ENCODE measurements at places on chromosomes 3 and 15.
A peak's percentile ranks its signal among the peaks of the same experiment; 100 is the strongest.

GRCh38 chr15:91109885-91110284 is 9.8 kb downstream of the SV2B start:
- DNase-seq: no peak

DNA sequence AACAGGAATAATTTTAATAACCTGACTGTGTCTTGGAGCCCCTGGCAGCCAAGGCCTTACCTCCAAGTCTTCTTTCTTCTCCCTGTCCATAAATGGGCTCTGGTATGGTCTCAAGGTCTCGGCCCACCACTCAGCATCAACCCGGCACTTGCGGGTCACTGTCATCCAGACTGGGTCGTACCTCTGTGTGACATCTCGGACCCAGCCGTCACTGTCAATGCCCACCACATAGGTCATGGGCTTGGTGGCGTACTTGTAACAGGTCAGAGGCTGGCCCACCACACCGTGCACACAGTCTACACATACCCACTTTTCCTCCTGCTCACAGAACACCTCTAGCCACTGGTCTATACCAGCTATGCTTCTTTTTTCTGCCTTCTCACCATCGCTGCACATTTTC is 20.4 kb downstream of the XPC start:
- DNase-seq: no peak

DNA sequence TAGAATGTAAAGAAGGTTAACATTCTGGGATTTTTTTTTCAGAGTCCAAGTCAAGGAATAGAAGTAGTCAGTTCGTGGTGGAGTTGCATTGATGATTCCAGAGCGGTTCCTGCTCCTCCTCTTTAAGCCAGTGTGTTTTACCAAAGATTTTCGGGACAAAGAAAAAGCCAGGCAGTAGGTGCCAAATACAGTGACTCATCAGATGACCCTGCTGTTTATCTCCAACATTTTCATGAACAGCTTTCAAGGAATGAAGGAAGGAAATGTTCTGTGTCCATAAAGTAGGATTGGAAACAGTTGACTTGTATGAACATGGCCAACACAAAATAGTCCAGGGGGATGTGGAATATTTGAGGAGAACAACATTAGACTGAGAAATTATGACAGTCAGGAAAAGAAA is 142.4 kb upstream of the TMC3 start:
- peak; percentile 58 for DNase-seq

DNA sequence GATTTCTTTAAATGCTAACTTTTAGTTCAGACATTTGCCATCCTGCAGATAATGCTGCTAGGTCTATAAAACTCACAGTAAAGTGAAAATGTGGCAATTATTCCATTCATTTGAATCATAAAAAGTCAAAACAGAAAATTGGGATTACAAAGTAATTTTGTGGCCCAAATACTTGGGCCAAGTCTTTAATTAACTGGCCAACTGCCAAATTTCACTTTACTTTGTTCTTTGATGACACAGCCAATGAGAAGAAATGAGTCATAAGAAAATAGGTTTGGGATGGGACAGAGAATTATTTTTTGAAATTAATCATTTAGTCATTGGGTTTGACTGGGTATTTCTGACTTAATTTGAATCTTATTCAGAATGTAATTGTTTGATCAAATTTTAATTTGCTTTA is 89.8 kb upstream of the SLC2A2 start:
- DNase-seq: peak; percentile 25

- no peak for DNase-seq
These were observed 8.1 kb downstream of the PPM1M start for GRCh38 chr3:52253314-52254304.

- DNase-seq: no peak
These were observed 27.3 kb upstream of the PXYLP1 start for GRCh38 chr3:141204343-141204742.

DNA sequence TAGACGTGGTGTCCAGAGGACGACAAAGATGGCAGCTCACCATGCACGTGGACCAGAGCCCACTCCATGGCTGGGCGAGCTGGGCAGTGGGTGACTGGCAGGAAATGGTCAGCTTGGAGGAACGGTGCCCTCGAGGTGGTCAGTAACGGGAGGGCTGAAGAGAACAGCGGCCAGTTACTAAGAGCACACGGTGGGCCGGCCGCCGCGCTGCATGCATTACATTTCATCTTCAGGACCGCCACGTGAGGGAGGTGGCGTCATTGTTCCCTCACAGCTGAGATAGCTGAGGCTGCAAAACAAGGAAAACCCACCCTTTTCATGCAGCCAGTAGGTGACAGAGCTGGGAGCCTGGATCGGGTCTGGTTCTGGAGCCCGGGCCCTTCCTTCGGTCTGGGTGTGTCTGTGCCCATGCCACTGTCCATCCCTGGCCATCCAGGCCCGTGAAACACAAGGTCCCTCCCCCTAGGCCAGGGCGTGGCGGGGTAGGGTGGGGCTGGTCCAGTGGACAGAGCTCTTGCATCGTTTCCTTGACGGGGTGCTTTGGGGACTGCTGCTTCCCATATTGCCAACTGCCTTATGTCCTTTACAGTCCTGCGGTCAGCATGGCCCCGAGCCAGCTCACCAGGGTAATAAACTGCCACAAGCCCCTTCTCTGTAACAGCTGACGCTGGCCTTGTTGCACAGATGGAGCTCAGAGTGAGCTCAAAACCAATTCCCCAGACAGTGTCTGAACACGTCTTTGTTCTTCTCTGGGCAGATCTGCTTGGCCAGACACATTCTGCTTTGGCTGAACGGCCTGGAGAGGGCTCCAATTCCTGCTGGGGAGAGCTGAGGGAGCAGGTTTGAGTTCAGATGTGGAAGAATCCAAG is 51.8 kb downstream of the RGMA start:
- DNase-seq: peak; percentile 52

Data from AG10803 (cell line).